Hypothalamus (tissue), 51 donors: ENCODE measurements at places on chromosomes 3 and 15.

- no peak for DNase-seq
Measured at GRCh38 chr3:123521179-123521969, 63.5 kb downstream of the HACD2 start.

DNA sequence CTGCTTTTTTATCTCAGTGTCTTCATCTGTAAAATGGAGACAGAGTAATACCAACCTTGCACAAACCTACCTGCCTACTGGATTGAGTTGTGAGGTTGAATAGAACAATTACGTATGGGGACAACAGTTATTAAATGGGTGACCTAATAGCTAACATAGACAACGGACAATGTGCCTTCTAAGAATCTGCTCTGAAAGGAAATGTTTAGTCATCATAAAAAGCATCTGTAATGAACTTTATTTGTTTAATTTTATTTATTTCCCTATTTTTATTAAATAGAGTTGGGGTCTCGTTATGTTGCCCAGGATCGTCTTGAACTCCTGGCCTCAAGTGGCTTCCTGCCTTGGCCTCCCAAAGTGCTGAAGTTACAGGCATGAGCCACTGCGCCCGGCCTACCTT, 59.2 kb upstream of the C15orf61 start:
- DNase-seq, result no peak

- no peak for DNase-seq
Measured at GRCh38 chr3:134613006-134613520, 37.8 kb downstream of the KY start.

DNA sequence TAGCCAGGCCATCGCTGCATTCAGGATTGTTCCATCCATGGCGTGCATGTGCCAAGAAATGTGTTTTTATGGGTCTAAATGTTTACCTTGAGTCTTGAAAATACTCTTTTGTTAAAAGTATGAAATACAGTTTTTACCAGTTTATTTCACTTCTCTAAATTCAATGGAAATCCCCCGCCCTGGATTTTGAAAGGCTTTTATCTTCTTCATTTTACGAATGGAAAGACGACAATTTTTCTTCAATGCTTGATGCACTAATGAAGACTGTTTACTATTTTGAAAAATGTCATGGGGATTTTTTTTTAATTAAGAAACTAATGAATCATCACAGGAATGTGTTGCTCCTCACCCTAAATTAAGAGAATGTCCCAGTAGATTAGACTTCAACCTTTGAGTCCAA, 83.5 kb downstream of the FAM81A start:
- no peak for DNase-seq

GRCh38 chr3:129205109-129205832, 21.6 kb upstream of the CNBP start:
- no peak for DNase-seq

- DNase-seq, result no peak
Measured at GRCh38 chr15:68341760-68342725, 64.5 kb downstream of the FEM1B start.

DNA sequence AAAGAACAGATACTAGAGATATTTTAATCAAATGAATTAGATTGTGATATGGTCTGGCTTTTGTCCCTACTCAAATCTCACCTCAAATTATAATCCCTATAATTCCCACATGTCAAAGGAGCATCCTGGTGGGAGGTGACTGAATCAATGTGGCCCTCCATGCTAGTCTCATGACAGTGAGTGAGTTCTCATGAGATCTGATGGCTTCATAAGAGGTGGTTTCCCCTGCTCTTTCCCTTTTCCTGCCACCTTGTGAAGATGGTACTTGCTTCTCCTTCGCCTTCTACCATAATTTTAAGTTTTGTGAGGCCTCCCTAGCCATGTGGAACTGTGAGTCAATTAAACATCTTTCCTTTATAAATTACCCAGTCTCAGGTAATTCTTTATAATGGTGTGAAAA, 82.8 kb downstream of the FAIM start:
- no peak for DNase-seq

DNA sequence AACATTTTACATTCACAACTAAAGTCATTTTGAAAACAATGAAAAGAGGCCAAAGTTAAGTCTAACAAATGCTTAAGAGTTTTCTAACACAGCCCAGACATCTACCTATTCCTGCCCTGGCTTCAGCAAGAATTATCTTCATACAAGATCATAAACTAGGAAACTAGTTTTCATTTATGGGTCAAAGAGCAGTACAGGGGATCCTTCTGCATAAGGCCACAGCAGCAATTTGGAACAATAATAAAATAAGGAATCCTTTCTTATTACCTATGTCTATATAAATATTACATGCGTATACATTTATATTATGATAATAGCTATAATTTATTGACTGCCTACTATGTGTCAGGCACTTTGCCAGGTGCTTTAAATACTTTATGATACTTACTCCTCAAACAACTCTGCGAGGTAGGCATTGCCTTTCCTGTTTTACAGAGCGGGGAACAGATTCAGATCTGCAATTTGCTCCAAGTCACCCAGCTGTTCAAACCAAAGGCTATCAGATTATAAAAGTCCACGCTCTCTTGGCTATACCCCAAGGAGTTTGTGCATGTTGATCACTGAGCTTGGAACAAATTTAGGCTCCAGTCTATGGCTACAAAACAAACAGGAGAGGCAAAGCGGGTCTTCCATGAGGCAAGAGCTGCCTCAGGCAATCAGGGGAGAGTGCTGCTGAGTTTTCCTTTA, 196.4 kb downstream of the RORA start:
- no peak for DNase-seq

DNA sequence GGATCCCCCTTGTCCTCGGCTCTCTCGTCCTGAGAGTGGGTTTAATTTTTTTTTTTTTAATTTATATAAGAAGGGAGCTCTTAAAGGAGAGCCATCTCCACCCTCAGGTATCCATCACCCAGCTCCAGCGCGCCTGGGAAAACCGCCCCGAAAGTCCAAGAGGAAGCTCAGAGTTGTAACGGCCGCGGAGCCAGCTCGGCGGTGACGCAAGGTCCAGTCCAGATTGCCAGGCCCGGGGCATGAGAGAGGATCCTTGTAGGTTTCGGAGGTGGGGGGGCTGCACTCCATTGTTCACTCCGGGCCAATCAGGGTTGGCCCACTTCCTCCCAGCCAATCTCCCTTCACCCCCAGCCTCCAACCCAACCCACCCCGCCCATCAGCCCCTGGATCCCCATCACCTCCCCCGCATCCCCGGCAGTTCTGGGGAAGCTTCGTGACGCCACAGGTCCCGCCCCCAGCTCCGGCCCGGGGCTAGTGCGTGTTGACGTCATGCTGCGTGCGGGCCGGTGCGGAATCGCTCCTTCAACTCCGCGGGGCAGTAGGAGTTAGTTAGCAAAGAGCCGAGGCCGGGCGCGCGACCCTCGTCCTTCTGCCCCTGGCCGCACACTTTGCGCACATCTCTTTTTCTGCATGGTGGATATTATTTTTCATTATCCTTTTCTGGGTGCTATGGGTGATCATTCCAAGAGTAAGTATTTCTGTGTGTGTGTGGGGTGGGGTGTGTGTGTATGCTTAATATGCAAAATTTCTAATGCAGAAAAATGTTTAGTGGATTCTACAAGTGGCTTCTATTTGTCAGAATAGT, at the start of gene ISL2:
ISL2 (plus strand) TSS at position 520 of the 805 bp plus-strand sequence; CDS start at position 631, 111 bp downstream.
- DNase-seq, result no peak

- DNase-seq, result no peak
Measured at GRCh38 chr3:176055836-176056235, 1141.4 kb downstream of the TBL1XR1 start.

DNA sequence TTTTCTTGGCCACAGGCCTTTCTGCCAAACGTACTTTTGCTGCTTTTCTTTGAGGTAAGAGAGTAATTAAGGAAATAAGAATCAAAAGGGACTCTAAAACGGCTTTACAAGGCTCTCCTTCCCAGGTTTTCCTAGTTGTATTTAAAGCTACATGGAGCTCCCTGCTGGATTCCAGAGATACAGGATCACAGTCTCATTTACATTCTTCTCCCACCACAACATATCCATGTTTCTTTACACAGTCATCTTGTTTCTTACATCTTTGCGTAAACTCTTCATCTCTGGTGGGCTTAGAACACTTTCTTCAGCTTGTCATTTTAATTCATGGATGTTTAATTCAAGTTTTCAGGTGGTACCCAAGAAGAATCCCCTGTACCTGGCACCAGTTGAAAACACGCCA, 117.6 kb upstream of the BFSP2 start:
- DNase-seq, result no peak

DNA sequence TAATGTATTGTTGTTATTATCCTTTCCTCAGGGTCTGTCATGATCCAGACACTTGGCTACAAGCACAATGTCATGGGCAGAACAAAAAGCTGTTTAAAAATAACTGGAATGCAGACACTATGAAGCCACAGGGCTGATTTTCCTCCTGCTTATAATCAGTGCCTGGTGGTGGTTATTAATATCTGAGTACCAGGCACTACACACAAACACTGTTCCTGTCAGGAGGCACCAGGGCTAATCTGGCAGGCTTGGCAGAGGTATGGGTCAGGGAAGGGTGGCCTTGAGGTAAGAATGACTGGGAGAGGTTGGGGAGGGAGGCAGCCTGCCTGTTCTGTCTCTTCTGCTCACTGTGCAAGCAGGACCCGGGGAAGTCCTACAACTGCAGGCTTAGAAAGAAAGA, 67.2 kb downstream of the WDR76 start:
- no peak for DNase-seq

- DNase-seq, result no peak
Measured at GRCh38 chr3:111159391-111159790, 87.8 kb downstream of the NECTIN3 start.

DNA sequence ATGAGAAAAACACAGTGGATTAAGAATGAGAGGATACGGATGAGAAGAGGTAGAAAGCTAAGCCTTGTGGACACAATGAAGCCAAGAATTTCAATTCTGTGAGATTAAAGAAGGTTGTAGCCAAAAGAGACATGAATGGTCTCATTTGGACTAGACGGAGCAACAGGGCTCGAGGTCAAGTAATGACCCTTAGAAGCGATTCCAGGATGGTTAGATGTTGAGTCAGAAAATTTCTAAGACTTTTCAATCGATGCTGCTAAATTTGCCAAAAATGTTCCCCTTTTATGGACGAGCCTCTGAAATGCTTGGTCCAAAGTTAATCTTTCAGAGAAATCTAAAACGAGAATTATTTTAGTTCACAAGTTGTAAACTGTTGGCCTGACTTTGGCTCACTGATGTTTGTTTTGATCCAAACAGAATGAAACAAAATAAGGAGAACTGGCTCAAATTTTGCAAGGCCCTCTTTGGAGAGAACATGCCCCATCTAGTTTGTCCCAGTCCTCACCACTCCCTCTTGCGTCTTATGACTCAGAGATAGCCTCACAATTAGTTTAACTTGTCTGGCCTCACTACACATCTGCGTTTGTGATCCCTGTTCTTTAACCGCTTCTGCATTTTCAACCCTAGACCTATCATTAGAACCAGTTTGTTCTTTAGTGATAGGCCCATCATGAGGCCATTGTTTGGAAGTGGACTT, 235.5 kb downstream of the PDZRN3 start:
- DNase-seq, result no peak
